CD8-positive, alpha-beta T cell (primary cell): ENCODE measurements at places on chromosomes 11 and 22.

GRCh38 chr22:49450498-49450897 is 377.2 kb downstream of the BRD1 start:
- DNase-seq: no peak

- no peak for DNase-seq
These were observed 12.6 kb downstream of the OR5A2 start for GRCh38 chr11:59413646-59414045.

- no peak for DNase-seq
These were observed 121.8 kb downstream of the ETS1 start for GRCh38 chr11:128465531-128465930.

- DNase-seq: no peak
These were observed 151.1 kb upstream of the NECTIN1 start for GRCh38 chr11:119880143-119880542.

DNA sequence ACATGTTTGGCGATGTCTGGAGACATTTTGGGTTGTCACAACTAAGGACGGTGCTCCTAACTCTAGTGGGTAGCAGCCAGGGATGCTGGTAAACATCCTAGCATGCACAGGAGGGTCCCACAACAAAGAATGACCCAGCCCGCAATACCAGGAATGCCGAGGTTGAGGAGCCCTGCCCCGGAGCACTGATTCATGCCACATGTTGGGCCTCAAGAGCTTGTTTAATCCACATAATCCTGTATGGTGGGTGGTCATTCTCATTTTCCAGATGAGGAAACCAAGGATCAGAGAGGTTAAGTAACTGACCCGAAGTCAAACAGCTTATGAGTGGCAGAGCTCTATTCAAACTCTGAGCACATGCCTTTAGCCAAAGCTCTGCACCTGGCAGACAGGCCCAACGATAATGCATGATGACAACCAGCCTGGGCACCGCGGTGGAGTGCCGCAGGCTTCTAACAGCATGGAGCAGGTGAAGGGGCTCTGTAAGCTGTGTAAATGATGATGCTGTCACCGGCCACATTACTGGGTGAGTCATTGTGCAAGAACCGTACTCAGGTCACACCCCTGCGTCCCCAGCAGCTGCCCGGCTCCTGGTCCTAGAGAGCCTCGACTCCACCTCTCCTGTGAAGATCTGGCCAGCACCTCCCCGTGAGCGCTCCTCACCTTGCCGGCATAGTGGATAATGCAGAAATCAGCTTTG is 58.6 kb downstream of the APOL1 start:
- no peak for DNase-seq

GRCh38 chr11:75333807-75334140 is 17.7 kb downstream of the ARRB1 start:
- DNase-seq: no peak

DNA sequence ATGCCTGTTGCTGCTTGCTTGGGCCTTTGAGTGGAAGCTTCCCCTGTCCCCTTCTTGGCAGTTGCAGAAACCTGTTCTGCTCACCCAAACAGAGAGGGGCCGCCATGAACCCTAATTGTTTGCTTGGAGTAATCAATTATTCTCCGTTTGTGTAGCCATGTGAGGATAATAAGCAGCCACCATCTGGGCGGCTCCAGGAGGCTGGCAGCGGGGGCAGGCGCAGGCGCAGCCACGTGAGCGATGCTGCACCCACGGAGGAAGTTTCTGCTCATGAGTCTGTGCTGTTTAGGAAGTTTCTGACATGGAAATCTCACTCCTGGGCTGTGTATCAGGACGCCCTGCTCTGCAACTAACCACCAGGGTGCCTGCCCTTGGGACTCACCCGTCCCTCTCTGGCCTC is 90.1 kb downstream of the MPPED1 start:
- no peak for DNase-seq
